ENCODE measurements at places on chromosomes 5 and 9. TPM values are rescaled to one million over a fixed set of nuclear protein-coding genes. Genes with fewer than 3 reads are reported as not detected.

The HAVCR2 gene
- total RNA-seq, result 0.39 TPM

The ATOSB gene
- 10.5 TPM for total RNA-seq

The MEGF10 gene
- total RNA-seq, result not detected

The GDA gene
- 1.2 TPM for total RNA-seq

The IFNA7 gene
- not detected for total RNA-seq

The ABO gene
- total RNA-seq, result not detected

The DBH gene
- total RNA-seq, result not detected

The TMEFF1 gene
- 1.8 TPM for total RNA-seq

The PTGS1 gene
- total RNA-seq, result 1.2 TPM
